Stimulated activated CD8-positive, alpha-beta memory T cell treated with anti-CD3 and anti-CD28 coated beads, Interleukin-4, amount 100 ng/mL, for 24 hours (primary cell): ENCODE measurements at places on chromosomes 3 and 15.

DNA sequence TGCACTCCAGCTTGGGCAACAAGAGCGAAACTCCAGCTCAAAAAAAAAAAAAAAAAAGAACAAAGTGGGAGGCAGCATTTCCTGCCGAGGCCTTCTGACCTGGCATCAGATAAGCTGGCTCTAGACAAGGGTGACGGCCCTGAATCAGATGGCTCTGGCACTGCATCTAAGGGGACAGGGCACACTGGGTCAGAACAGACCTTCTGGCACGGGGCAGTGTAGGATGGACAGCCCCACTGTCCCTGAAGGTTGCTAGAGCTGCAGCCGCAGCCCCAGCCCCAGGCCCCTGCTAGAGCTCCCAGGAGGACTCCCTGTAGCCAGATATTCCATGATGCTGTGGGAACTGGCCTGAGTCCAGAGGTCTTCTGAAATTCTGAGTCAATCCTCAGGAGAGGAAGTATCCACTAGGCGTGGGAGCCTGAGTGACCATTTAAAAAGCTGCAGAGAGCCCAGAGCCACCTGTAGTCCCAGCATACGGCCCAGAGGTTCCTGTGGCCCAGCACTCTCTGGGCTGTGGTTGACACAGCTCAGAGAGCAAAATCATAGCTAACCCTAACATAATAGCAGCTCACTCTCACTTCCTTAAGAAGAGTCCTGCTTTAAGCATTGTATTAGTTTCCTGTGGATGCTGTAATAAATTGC is 69.2 kb upstream of the MFGE8 start:
- no peak for DNase-seq

GRCh38 chr3:58214484-58215316 is 3.9 kb upstream of the DNASE1L3 start:
- peak; percentile 19 for DNase-seq

DNA sequence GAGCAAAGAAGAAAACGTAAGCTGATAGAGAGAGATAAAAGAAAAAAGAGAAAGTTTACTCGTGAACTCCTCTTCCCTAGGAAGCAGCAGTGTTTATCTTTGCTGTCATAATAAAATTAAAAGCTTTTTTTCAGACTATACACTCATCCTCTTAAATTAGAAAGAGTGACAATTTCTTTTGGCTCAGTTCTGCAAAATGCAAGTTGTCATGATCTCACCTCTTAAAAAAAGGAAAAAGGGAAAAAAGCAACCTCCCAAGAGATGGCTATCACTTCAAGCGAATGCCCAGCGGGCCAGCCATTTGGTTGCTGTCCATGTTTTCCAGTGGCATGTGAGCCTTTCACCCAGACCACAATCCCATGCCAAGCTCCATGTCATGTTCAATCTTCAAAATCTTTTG is 7.0 kb upstream of the THBS1 start:
- no peak for DNase-seq

DNA sequence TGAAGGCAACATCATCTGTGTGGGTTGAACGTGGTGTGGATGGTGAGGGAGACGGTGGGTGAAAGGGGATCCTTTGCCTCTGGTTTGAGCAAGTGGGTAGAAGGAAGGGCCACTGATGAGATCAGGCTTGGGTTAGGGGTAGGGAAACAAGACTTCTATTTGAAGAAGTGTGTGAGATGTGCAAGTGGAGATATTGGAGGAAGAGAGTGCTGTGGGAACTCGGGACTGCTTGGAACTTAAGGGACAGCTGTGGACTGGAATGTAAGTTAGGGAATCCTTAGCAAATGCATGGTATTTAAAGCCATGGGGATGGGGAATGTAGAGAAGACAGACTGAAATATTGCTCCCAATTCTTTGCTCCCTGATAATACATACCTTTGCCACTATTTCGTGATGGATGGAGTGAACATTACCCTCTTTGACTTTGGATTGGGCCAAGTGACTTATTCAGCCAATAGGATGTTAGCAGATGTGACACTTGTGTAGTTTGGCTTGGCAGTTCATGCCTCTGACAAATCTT is 30.2 kb upstream of the AMOTL2 start:
- no peak for DNase-seq

DNA sequence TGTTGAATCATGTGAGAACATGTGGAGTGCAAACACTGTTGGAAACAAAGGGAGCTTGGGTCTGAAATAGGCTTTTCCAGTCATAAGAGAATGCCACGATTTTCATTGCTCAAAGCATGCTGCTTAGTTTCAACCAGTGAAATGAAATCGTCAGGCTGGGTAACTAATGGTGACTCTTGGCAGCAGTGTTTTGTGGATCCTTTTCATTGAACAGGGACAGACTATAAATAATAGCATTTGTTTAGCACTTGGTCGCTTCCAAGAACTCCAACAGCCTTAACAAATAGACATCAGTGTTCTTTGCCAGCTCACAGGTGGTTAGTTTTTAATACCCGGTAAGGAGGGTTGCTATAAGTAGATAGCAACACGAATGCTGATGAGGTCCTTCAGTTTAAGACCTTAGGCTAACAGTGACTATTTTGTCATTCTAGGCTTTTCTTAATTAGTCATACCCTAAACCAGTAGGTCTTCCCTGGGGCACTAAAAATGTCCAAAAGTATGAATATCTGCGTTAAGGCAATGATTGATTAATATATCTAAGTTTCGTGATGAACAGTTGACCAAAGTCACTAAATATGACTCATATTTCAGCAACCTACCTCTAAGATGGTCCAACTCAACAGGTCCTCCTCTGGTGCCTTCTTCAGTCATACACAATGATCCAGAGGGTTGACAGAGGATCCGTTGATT is 15.8 kb downstream of the TP63 start:
- no peak for DNase-seq

- DNase-seq = no peak
These were observed 146.0 kb downstream of the ARPP21 start for GRCh38 chr3:35785234-35785888.

DNA sequence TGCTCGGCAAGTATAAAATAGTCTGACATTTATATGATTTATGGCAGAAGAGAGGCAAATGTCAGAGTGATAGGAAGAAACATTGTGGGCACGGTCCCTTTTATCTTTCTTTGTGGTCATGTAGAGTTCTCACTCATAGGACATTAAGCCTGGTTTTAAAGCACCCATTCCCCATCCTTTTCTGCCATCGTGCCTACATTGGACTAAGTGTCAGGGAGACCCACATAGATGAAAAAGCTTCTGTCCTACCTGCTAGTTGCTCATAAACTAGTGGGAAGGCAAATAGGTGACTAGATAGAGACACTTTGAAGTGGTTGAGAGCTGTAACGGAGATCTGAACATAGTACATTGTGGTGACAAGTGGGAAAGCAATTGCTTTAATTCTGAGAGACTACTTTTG is 155.7 kb downstream of the B3GALNT1 start:
- no peak for DNase-seq

GRCh38 chr15:71180986-71181853 is 65.9 kb downstream of the THSD4 start:
- DNase-seq = no peak
